ENCODE measurements at places on chromosomes 3 and 15. TPM values are rescaled to one million over a fixed set of nuclear protein-coding genes. Genes with fewer than 3 reads are reported as not detected.

The FETUB gene
- total RNA-seq: not detected

The SCAANT1 gene
- total RNA-seq: not detected

The NBEAL2 gene
- total RNA-seq: 292 TPM

The TRIM42 gene
- total RNA-seq: not detected

The WNT7A gene
- not detected for total RNA-seq

The MAP6D1 gene
- 2.4 TPM for total RNA-seq

The GCNT3 gene
- 5.6 TPM for total RNA-seq

The SAMMSON gene
- total RNA-seq: 0.17 TPM

The METTL6 gene
- total RNA-seq: 28.2 TPM

The GMNC gene
- not detected for total RNA-seq

The SCG5 gene
- total RNA-seq: 18.2 TPM

The KBTBD12 gene
- total RNA-seq: 0.29 TPM

The ADAMTS9 gene
- total RNA-seq: 53.8 TPM

The ECE2 gene
- not detected for total RNA-seq

The RUVBL1 gene
- total RNA-seq: 51.3 TPM

The DPP8 gene
- total RNA-seq: 30.7 TPM

The CELF6 gene
- 1.4 TPM for total RNA-seq

The PPM1L gene
- 30.1 TPM for total RNA-seq

The UACA gene
- 49.3 TPM for total RNA-seq

The SOX14 gene
- not detected for total RNA-seq

The PLSCR5 gene
- not detected for total RNA-seq

The MST1R gene
- 6.5 TPM for total RNA-seq

The ARRDC4 gene
- 12.1 TPM for total RNA-seq

The CELSR3 gene
- 15.2 TPM for total RNA-seq

The EXD1 gene
- total RNA-seq: not detected

The CCDC33 gene
- 0.84 TPM for total RNA-seq

The SLC25A20 gene
- total RNA-seq: 14.2 TPM

The CCRL2 gene
- not detected for total RNA-seq

The DUOXA2 gene
- total RNA-seq: not detected

The CFAP44 gene
- total RNA-seq: 16.4 TPM
